ENCODE measurements at places on chromosomes 12 and 14.

DNA sequence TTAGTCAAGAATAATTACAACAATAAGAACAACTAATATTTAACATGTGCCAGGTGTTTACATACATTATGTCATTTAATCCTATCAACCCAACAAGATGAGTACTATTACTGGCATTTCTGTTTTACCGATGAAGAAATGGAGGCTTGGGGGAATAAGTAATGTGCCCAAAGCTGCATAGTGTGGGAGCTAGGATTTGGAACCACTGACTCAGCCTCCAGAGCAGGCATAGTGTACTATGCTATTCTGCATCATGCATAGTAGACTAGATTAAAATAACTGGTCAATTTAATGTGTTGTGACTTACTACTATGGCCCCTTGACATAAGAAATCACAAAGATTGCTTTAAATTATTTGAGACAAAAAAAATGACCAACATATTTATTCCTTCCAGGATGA is 9.5 kb downstream of the GPR19 start:
- DNase-seq, result no peak

GRCh38 chr14:79586989-79587598 is 624.2 kb downstream of the DIO2 start:
- no peak for DNase-seq

DNA sequence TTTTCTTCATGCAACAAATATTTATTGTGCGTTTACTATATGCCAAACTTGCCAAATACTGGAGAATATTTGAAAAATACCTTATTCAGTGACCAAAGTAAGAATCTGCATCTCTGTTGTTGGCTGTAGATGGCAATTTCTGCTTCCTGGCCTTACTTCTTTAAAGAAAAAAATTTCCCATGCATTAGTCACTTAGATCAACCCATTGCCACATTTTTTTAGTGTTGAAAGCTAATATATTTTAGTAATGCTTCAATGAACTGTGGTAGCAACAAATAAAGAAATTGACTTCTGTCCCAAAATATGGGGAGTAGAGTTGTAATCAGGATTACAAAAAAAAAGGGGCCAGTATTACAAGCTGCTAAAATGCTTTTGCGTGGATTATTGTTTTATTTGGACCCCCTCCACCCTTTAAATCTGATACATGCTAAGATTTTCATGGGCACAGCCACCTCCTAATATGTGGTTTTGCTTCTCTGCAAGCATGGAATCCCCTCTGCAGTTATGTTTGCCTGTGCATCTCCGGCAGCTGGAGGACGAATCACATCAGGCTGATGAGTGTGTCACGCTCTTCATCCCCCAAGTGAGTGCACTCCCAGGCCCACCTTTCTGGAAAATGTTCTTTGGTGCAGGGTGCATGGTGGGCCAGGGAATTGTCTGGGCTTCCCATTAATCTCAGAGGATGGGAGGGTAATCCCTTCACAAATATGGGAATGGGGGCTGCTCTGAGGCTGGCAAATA is 38.1 kb upstream of the PTCSC3 start:
- no peak for DNase-seq

- DNase-seq, result no peak
Measured at GRCh38 chr14:87443787-87444186, 549.2 kb downstream of the GALC start.

DNA sequence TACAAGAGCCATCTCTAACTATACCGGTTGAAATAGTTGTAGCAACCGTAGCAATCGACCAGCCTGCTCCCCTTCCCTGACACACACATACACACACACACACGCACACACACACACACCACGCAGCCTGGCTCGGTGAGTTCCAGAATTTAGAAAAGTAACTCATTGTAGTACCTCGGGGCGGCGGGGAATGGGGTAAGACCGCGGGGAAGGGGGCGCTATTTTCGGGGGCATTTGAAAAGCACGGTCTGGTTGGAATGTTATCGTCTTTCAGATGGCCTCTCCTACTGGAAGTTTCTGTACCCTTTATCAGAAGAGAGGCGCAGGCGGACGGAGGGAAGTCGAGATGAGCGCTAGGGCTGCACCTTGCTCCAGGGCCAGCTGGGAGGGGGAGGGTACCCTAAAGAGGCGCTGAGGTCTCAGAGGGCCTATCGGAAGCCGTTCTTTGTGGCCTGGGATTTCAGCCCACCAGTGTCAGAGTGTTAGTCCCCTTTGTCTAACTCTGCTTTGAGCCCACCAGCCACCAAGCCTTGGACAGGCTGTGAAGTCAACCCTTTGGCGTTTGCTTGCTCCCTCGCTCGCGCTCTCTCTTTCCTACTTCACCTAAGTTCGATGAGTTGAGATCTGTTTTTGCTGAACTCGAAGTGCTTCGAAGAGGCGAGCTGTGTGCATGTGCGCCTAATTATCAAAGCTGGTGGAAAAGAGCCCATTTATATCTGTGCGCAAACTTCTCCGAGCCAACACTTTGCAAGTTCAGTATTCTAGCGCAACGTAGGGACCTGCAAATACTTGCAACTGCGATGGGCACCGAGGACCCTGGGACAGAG is 837 bp downstream of the COL2A1 start:
- DNase-seq, result no peak

- DNase-seq, result no peak
Measured at GRCh38 chr12:95182868-95183415, 34.3 kb downstream of the FGD6 start.

- DNase-seq, result no peak
Measured at GRCh38 chr12:2804393-2805142, 7.9 kb upstream of the ITFG2 start.

DNA sequence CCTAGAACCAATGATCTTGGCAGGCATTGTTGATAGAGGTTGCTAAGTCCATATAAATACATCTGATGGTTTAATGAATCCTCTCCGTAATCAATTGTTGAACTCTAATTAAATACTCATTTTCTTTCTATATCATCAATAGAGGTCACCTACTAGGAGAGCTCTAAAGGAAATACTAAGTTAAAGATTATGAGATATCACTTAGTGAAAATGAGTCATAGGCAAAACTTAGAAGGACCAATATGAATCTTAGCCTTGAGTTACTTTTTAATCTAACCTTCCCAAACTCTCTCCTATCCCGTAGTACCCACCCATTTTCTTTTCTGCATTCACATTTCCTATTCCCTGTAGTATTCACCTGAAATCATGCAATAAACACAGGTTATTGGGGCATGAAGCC is 50.2 kb downstream of the MBIP start:
- no peak for DNase-seq

GRCh38 chr12:19826980-19827550 is 387.8 kb downstream of the AEBP2 start:
- DNase-seq, result no peak

DNA sequence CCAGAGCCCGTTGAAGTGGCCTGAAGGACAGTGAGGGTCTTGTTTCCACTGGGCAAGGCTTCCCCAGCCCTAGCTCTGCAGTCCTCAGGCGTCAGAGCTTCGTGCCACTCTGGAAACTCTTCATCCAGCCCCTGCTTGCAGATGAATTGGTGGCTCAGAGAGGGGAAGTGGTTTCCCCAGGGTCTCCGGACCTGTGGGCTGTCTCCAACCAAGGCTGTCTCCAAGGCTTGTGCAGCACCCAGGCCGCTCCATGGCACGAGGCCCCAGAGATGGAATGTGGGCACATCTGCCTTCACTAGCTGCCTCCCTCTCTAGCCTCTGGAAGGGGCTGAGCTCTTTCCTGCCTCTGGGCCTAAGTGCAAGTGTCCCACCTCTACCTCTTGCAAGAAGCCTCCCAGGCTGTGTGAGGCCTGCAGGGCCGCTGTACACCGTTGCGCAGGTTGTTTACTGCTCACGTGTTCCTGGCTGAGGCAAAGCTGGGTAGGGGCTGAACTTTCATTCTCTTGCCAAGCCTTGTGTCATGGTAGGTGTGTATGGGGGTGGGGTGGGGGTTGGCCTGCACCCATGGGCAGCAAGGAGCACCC is 11.1 kb downstream of the RIN3 start:
- no peak for DNase-seq

DNA sequence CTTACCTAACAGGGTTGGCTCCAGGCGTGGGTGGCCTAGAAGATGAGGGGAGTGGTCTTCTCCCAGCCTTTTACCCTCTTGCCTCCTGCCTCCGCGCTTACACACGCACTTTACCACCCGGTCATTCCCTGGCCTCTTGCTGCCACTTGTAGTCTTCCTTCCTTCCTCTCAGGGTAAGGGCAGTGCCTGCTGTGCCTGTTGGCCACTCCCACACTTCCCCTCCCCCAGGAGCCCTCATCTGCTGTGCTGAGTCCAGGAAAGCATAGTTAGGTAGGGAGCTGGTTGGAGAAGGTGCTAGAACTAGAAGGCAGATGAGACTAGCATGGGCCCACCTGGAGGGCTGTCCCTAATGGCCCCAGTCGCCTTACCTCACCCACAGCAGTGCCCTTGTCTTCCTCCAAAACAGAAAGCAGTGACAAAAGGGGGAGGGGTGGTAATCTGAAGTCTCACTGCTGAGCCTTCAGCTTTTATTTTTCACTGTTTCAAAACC is 54.3 kb upstream of the SRSF5 start:
- no peak for DNase-seq

GRCh38 chr12:77767756-77768343 is 62.8 kb upstream of the NAV3 start:
- no peak for DNase-seq

GRCh38 chr12:92718483-92718990 is 15.7 kb downstream of the PLEKHG7 start:
- DNase-seq, result no peak

- DNase-seq, result no peak
Measured at GRCh38 chr12:24894879-24895278, 54.0 kb downstream of the BCAT1 start.

GRCh38 chr12:20262119-20262518 is 106.2 kb upstream of the PDE3A start:
- no peak for DNase-seq

DNA sequence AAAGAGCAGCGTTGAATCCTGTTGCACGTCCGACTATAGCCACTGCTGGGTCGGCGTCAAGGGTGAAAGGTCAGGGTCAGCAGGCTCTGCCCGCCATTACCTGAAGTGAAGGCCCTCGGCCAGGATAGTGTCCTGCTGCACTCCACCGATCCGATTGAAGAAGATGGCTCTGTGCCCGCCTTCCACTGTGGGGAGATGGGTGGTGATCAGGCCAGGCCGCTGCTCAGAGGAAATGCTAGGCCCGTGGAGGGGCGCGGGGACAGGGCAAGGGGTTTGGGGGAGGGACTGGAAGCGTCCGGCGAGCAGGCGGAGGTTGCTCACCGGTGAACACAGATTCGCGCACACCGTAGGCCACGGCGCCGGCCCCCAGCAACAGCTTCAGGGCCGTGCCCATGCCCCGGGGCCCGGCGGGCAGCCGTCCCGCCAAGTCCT is 352 bp downstream of the PHB2 start:
- DNase-seq, result no peak

DNA sequence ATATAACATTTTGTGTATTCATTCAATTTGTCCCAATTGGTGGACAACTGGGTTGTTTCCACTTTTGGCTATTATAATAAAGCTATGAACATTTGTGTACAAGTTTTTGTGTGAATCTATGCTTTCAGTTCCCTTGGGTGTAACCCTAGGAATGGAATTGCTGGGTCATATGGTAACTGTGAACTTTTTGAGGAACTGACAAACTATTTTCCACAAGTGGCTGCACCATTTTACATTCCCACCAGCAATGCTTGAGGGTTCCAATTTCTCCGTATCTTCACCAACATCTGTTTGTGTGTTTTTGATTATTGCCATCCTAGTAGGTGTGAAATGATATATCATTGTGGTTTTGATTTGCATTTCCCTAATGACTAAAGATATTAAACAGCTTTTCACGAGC is 13.0 kb downstream of the LPCAT3 start:
- DNase-seq, result no peak

- DNase-seq, result no peak
Measured at GRCh38 chr12:41122894-41123293, 65.2 kb upstream of the PDZRN4 start.

- no peak for DNase-seq
Measured at GRCh38 chr12:109795023-109795422, 38.2 kb downstream of the TRPV4 start.

GRCh38 chr12:93676408-93677194 is 574 bp upstream of the CRADD start:
- DNase-seq, result no peak

DNA sequence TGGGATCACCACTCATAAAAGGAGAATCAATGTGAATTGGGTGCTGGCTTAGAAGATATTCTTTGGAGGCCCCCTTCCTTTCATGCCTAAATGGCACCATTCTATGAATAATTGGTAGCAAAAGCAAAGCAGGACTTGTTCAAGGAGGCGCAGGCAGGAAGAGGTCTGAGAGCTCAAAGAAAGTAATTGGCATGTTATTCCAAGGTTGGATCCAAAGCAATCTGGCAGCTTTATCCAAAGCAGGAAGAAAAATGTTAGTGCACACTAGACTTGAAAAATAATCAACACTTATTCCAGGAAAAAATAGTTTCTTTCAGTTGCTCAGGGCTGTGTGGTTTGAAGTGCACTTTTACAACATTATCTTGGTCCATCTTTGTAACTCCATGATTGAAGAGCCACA is 326.4 kb downstream of the NUAK1 start:
- no peak for DNase-seq
